Activated CD4-positive, alpha-beta T cell treated with anti-CD3 and anti-CD28 coated beads, Interleukin-10, Interleukin-2, amounts not matched to agents 100 ng/mL and 50 ng/mL, durations not matched to agents 16 hours and 8 hours (primary cell): ENCODE measurements at places on chromosomes 12 and 14.

DNA sequence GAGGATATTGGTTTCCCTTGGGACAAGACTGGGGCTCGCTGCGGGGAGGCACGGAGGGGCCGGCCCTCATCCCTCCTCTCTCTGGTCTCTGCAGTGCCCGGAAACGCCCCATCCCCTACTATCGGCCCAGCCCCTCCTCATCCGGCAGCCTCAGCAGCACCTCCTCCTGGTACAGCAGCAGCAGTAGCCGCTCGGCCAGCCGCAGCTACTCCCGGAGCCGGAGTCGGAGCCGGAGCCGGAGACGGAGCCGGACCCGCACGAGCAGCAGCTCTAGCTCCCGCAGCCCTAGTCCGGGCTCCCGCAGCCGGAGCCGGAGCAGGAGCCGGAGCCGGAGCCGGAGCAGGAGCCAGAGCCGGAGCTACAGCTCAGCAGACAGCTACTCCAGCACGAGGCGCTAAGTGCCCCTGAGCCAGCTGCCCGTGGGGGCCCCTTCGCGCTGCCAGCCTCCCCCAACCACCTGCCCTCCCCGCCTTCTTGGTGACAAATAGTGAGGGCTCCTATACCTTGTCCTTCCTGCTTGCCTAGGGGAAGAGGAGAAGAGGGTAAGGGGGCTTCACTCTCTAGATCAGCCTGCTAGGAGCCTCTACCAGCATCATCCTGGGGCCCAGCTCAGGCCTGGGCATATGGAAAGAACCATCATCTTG, 22.2 kb upstream of the HSPB8 start:
- no peak for DNase-seq

DNA sequence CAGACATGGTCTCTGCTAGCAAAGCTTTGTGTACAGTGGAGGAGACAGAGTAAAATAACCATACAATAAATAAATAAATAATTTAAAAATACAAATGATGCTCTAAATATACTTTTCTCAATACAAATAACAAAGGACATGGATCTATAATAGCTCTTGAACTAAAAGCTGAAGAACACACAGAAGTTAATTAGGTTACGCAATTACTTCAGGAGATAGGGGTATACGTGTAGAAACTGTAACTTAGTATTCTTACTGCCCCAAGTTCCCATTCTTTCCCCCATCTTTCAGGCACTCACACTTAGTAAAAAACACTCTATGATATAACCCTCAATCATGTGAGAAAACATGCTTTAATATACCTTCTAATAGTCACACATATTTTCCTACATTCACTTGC, 44.2 kb downstream of the INSM2 start:
- DNase-seq, result no peak

GRCh38 chr12:57127101-57127725, 1.1 kb upstream of the LRP1 start:
- DNase-seq, result peak; percentile 26

GRCh38 chr12:14264778-14265177, 100.7 kb upstream of the ATF7IP start:
- DNase-seq, result no peak

DNA sequence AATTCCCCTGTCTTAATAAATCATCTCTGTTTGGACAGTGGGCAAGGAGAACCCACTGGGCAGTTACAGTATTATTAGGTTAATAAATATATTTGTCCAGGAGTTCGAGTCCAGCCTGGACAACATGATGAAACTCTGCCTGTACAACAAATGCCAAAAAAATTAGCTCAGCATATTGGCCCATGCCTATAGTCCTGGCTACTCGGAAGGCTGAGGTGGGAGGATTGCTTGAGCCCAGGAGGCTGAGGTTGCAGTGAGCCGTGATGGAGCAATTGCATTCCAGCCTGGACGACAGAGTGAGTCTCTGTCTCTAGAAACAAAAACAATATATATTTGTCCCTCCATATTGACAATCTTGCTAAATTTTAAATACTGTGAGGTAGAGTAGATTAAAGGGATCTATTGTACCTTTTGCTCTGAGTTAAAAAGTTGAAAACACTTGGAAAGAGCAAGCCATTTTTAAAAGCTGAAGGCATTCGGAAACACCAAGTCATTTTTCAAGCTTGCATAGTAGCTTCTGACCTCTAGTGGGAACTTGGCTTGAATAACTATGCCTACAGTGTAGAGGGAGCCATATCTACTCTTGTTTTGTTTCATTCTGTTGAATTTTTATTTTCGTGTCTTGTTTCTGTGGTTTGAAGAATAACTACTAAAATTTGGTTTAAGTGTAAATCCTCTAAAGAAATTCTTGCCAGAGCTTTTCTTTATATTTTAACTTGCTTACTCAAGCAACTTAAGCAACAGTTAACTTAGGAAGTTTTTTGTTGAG, 14.6 kb upstream of the EEA1 start:
- no peak for DNase-seq

DNA sequence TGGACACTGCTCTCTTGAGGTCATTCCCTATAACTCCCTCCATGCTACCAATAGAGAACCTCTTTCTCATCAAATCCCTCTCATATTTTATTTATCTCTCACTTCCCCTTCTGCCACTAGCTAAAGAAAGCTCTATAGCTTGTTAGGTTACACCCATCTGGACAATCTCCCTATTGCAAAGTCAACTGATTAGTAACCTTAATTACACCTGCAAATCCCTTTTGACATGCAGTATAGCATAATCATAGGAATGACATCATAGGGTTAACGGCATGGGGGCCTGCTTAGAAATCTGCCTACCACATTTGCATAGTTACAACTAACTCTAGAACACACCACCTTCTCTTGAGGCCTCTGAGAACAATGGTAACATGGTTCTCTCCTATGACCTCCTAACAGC, 181.2 kb downstream of the EMP1 start:
- DNase-seq, result no peak

- DNase-seq, result no peak
These were observed 311.6 kb upstream of the DIO3 start for GRCh38 chr14:101249676-101250036.

GRCh38 chr12:68896881-68897540, 36.0 kb downstream of the CPM start:
- DNase-seq, result no peak

GRCh38 chr14:20730891-20731290, 14.8 kb upstream of the EDDM3A start:
- no peak for DNase-seq

DNA sequence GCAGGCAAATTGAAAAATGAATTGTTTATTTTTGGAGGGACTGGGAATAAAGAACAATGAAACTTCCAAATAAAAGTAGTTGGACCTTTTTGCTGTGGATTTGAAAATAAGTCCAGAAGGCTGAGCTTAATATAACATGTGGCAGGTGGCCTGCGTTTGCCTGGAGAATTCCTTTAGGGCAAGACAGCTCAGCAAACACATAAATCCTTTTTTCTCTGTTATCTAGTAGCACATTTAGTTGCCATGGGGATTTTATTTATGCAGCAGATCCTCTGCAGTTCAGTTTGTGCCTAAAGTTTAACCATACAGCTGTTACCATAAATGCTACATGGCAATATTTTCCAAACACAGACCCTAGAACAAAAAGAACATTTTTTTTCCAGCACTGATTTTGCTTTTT, 180.0 kb downstream of the NPAS3 start:
- no peak for DNase-seq

DNA sequence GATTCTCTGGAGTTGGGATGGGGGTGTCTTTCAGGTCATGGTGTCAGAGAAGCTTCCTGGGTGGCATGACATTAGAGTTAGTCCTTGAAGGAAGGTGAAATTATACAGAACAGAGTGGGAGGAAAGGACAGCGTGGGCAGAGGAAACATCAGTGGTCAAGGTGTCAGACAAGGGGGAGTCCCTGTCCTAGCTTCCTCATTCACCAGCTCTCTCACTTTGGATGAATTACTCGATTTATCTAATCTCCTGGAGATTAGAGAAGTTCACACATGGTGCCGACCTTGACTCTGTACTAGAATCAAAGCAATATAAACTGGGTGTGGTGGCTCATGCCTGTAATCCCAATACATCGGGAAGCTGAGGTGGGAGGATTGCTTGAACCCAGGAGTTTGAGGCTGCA, 492.9 kb downstream of the VRK1 start:
- DNase-seq, result peak; percentile 14

GRCh38 chr12:118574288-118574687, 197.9 kb downstream of the SUDS3 start:
- no peak for DNase-seq

DNA sequence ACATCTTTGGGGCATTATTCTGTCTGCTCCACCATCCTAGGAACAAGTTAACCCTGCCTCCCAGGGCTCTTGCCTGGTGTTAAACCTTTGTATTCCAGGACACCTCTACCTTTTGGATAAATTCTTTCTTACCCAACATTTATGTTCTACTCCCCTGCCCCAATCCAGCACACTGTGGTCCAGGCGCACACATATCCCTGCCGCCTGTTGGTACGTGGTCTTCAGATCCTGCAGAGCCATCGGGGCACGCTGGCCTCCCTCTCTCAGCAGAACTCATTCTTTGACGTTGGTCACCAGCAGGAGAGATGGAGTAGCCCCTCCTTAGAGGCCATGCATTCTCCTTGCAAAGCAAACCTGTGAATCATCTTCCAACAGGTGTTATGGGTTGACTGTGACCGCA, 5.1 kb upstream of the TMEM179 start:
- DNase-seq, result no peak

DNA sequence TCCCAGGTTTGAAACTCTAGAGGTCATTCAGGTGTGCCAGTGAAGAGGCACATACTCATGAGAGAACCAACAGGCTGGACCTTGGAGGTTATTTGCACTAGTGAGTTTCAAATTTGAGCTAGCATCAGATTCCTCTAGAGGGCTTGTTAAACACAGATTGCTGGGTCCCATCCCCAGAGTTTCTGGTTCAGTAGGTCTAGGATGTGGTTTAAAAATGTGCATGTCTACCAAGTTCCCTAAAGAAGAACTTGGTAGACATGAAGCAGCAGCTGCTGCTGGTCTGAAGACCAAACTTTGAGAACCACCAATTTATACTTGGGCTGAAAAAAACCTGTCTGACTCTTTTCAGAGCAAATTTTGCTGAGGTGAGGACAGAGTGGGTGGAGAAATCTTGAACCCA, 61.7 kb downstream of the SUSD6 start:
- DNase-seq, result peak; percentile 59

- DNase-seq, result no peak
These were observed 2.4 kb upstream of the CRIP1 start for GRCh38 chr14:105484069-105484996.

DNA sequence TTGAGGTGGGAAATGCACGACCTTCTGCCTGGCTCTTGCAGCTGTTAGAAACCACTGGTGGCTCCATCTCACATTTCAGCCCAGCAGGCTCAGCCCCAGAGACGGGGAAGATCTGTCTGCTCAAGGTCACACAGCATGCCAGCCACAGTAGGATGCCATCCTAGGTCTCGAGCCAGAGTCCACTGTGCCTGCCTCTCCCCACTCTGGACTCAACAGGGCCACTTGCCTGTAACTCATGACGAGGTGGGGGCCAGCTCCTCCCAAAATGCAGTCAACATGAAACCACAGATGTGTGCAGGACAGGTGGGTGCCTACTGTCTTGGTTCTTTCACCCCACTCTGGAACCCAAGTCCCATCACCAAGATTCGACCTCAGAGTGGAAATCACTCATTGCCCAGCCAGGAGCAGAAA, 23.2 kb downstream of the BCL11B start:
- peak; percentile 70 for DNase-seq

- DNase-seq, result no peak
These were observed 10.6 kb downstream of the FAR2 start for GRCh38 chr12:29159661-29160060.

GRCh38 chr14:70885343-70886022, 21.8 kb upstream of the PCNX1 start:
- DNase-seq, result peak; percentile 90
